ENCODE measurements at places on chromosomes 4 and X. TPM values are rescaled to one million over a fixed set of nuclear protein-coding genes. Genes with fewer than 3 reads are reported as not detected.

Gene CPLX1
- total RNA-seq: 5.1 TPM

Gene ERCC6L
- total RNA-seq: 0.05 TPM

Gene SPP1
- total RNA-seq: 553 TPM

Gene VSIG4
- total RNA-seq: 259 TPM

Gene MAMLD1
- total RNA-seq: 10.9 TPM

Gene CLNK
- total RNA-seq: 0.19 TPM

Gene RRH
- total RNA-seq: 0.28 TPM

Gene PNMA3
- not detected for total RNA-seq

Gene LRIT3
- total RNA-seq: 0.09 TPM

Gene ZC4H2
- 7.1 TPM for total RNA-seq

Gene KLHL4
- 8.0 TPM for total RNA-seq

Gene IL3RA
- total RNA-seq: 5.6 TPM

Gene TRAM1L1
- total RNA-seq: 2.5 TPM

Gene STBD1
- total RNA-seq: 17.6 TPM

Gene ETDB
- not detected for total RNA-seq

Gene LRAT
- 0.10 TPM for total RNA-seq

Gene ASB11
- total RNA-seq: not detected

Gene PDZD4
- 22.9 TPM for total RNA-seq

Gene ARHGAP6
- 20.2 TPM for total RNA-seq

Gene AFF2
- 10.5 TPM for total RNA-seq

Gene MAGEA2B
- not detected for total RNA-seq
